Activated T-cell treated with anti-CD3 and anti-CD28 coated beads, Interleukin-2, amount 50 U/mL, for 72 hours (primary cell): ENCODE measurements at places on chromosomes 1 and 21. TPM values are rescaled to one million over a fixed set of nuclear protein-coding genes. Genes with fewer than 3 reads are reported as not detected.
A peak's percentile ranks its signal among the peaks of the same experiment; 100 is the strongest.

TDRD10 gene
- not detected for total RNA-seq

LRRC38 gene
- total RNA-seq, result not detected

HPDL gene
- 4.5 TPM for total RNA-seq

EEIG2 gene
- total RNA-seq, result 8.9 TPM

EXTL1 gene
- not detected for total RNA-seq

PEX14 gene
- 25.7 TPM for total RNA-seq

ZNF697 gene
- 0.26 TPM for total RNA-seq

RIPPLY3 gene
- total RNA-seq, result 0.26 TPM

MARK1 gene
- total RNA-seq, result 0.05 TPM

RBP7 gene
- total RNA-seq, result not detected

COL11A1 gene
- not detected for total RNA-seq

ADGRL4 gene
- not detected for total RNA-seq

FOXO6 gene
- total RNA-seq, result 0.19 TPM

MFN2 gene
- total RNA-seq, result 54.8 TPM

C1QB gene
- not detected for total RNA-seq

IFNLR1 gene
- total RNA-seq, result 11.8 TPM

S100A2 gene
- total RNA-seq, result 1.7 TPM

HSD3B2 gene
- total RNA-seq, result not detected

GRCh38 chr1:115356356-115356755 is 18.3 kb upstream of the NGF start:
- DNase-seq, result no peak

DNA sequence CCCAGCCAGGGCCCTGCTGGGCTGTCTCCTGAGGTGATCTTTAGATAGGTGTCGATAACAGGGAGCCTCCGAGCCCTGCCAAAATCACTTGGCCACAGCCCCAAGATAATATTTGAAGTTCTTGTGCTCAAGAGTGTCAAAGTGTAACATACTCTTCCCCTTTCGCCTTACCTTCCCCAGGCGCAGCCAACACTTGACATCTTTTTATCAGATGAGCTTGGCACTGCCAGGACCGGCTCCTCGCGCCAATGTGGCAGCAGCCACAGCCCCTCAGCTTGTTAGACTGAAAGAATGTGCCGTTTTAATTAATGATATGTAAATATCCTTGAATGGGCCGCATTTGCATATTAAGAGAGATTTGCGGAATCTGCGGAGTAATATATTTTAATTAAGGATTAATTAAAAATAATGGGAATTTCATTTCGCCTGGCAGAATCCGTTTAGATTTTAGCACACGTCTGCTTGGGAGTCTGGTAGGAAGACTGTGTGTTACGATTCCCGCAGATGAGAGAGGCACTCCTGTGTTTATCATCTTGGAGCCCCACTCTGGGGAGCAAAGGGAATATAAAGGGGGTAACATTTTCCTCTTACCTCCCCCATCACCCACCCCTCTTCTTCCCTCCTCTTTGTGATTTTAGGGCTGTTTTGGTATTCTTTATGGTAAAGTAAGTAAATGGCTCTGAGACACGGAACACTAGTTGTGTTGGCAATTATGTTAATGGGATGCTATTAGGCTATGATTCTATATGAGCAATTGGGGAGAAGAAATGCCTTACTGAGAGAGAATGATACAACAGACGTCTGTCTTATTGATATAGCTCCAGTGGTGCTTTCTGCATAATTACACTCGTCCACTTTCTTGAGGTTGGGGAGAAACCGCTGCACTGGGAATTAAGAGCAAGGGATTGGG is 109.8 kb downstream of the PBX1 start:
- DNase-seq, result no peak

GRCh38 chr1:219460896-219461815 is 151.7 kb downstream of the ZC3H11B start:
- no peak for DNase-seq

GRCh38 chr21:39724944-39725343 is 20.0 kb upstream of the IGSF5 start:
- DNase-seq, result no peak

DNA sequence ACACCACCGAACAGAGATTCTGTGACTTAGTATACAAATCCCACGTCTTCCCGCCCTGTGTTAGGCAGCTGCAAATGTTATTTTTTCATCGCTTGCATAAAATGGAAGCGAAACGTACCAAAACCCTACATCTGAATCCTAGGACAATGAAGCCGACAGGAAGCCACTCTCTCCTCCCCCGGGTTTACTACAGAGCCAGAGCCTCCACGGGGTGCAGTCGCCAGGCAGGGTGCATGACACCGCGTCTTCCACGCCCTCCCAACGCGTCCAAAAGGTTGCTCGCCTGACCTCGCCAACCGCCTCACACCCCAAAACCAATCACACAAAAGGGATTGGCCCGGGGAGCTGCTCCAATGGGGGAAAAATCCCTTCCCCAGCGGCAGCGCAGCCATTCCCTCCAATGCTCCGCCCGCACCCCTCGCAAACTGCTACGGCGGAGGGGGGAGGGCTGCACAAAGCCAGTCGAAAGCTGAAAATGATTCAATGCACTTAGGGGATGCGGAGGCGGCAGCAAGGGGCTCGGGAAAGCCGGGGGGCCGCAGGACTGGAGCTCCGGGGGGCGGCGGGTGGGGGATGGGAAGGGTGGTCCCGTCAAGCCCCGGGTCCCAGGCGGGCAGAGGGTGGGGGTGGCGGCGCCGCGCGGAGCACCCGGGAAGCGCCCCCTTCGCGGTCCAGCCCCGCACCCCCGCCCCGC is 701 bp downstream of the CEP170 start:
- DNase-seq, result peak; percentile 69

DNA sequence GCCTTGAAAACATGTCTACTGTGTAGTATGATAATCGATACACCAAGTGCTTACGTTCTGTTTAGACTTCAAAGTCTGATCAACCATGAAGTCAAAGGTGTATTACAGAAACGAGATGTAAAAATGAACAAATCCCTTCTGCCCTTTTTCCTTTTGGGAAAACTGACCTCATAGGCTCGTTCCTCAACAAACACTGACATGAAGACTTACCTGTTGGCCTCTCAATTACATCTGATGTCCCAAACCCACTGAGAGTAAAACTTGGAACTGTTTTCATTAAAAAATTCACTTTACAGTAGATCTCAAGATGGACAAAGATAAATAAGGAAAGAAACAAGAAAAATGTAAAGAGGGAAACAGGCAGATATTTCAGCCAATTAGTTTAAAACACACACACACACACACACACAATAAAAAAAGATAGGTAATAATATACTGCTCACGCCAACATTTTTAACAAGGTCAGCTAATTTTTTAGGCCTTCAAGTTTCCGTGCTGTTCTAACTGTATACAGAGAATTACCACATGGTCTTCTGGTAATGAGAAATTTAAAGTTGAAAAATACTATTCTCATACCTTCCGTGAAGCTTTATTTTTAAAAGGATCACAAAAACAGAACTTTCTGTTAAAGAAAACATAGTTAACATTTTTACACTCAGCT is 2.1 kb downstream of the HMGN1 start:
- no peak for DNase-seq

DNA sequence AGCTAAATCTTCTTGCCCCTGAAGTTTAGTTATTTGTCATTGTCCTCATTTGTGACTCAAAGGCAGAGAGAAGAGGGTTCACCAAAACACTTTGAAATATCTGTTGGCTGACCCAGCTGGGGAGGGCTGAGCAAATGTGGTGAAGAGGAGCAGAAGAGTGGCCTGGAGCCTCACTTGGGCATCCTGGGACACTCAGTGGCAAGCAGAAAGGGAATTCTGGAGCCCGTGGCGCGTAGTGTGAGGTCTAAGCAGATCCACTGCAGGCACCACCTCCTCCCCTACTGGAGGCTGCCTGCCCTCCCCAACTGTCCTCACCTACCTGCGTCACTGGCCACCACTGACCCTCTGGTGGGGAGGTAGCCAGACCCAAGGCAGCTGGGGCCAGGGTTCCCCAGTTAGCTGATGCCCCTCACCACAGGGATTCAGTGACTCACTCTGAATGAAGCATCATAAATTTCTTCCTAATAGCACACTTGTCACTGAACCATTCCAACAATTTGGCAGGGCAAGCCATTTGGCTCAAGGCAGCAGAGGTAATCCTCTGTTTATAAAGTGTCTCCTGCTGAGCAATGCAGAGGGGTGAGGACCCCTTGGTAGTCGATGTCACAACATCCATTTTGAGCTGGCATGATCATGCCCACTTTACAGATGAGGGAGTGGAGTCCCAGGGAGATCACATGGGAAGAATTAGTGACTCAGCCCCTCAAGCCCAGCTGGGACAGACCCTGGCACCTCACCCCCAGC is 80.3 kb downstream of the NENF start:
- DNase-seq, result no peak

DNA sequence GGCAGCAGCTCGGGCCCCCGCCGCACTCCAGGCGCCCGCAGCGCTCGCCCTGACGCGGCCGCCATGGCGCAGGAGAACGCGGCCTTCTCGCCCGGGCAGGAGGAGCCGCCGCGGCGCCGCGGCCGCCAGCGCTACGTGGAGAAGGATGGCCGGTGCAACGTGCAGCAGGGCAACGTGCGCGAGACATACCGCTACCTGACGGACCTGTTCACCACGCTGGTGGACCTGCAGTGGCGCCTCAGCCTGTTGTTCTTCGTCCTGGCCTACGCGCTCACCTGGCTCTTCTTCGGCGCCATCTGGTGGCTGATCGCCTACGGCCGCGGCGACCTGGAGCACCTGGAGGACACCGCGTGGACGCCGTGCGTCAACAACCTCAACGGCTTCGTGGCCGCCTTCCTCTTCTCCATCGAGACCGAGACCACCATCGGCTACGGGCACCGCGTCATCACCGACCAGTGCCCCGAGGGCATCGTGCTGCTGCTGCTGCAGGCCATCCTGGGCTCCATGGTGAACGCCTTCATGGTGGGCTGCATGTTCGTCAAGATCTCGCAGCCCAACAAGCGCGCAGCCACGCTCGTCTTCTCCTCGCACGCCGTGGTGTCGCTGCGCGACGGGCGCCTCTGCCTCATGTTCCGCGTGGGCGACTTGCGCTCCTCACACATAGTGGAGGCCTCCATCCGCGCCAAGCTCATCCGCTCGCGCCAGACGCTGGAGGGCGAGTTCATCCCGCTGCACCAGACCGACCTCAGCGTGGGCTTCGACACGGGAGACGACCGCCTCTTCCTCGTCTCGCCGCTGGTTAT is 2.8 kb downstream of the KCNJ9 start:
- peak; percentile 80 for DNase-seq

GRCh38 chr21:14384453-14384852 is 1.5 kb upstream of the HSPA13 start:
- no peak for DNase-seq

DNA sequence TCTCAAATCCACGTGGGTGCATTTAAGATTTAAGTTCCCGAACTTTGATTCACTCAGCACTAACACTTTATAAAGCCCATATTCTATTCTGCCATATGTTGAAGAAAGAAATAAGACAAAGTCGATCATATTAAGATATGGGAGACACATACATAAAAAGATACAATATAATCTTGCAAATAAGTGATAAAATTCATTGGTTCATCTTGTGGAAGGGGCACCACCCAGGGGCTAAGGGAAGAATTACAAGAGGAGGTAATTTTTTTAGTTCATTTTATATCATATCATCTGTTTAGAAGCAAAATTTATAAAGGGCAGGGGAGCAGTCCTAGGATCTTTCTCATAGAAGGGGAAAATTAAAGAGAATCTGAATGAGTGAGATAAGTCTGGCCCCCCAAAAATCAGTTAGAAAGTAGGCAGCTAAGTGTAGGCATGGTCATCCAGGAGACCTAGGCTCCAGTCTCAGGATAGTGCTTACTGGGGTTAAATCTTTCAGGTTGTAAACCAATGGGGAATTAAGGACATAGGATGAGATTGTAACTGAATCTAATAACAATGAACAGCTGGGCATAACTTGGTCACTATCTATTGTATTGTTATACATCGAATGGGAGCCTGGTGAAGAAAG is 124.2 kb upstream of the L1TD1 start:
- peak; percentile 6 for DNase-seq

- no peak for DNase-seq
Observed at GRCh38 chr1:53710584-53710983, 28.4 kb downstream of the GLIS1 start.

GRCh38 chr1:190067592-190067991 is 410.1 kb downstream of the BRINP3 start:
- peak; percentile 8 for DNase-seq

GRCh38 chr1:202029727-202030126 is 19.3 kb downstream of the ELF3 start:
- DNase-seq, result no peak

GRCh38 chr21:38323721-38324531 is 67.1 kb downstream of the KCNJ15 start:
- no peak for DNase-seq

DNA sequence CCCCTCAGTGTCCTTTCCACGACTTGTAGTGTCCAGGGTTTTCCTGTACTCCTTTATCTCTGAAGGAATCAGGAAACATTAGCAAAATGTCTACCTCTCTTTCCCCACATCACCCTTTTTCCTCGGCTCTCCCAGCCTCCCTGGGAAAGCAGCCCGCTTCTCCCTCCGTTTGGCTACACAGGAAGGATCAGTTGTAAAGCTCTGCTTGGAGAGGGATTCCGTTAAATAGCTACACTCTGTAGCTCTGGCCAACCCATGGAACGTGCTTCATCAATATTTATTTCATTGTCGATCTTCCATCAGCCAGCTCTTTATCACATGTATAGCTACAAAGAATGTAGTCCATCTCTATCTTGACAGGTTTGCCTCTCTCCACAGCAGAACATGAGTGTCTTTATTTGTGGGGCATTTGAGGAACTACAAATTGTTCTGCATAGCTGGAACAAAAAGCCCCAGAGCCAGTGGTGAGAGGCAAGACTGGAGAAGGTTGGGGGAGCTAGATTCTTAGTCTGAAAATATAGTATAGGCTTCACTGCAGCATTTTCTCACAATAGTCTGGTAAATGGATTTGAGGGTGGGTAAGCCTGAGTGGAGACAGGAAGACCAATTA is 191.8 kb downstream of the SLC35F3 start:
- no peak for DNase-seq

DNA sequence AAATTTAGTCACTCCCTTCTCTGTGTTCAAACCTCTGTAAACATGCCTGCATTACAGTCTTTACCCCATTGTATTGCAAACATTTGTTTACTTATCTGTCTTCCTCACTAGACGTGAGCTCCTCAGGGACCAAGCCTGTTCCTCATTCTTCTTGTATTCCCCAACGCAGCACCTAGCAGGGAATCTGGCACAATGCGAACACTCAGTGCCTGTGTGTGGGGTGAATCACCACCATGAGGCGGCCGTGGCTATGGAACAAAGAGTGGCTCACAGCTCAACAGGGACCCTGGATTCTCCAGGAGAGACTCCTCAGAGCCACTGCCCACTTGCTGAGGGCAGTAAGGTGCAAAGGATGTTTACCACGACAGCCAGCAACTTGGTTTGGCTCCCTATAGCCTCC is 95.9 kb downstream of the DDX20 start:
- DNase-seq, result no peak
